ENCODE measurements at places on chromosomes 1 and 21. TPM values are rescaled to one million over a fixed set of nuclear protein-coding genes. Genes with fewer than 3 reads are reported as not detected.

KRTAP7-1 gene
- not detected for total RNA-seq

BMP8B gene
- total RNA-seq = 0.67 TPM

TNFSF18 gene
- total RNA-seq = not detected

GNB1 gene
- total RNA-seq = 353 TPM

CNR2 gene
- total RNA-seq = 2.0 TPM

CRYAA gene
- total RNA-seq = not detected

PDC gene
- not detected for total RNA-seq

FAM3B gene
- not detected for total RNA-seq

MAP10 gene
- total RNA-seq = 4.0 TPM

DLGAP3 gene
- total RNA-seq = 0.45 TPM

OR2T33 gene
- total RNA-seq = not detected
